Stomach (tissue), 19 donors: ENCODE measurements at places on chromosomes 7 and 10. TPM values are rescaled to one million over a fixed set of nuclear protein-coding genes. Genes with fewer than 3 reads are reported as not detected.

MSS51 gene
- 6.1 TPM for total RNA-seq

ENTPD1 gene
- total RNA-seq = 13.3 TPM

GIMAP5 gene
- total RNA-seq = 21.1 TPM

VGF gene
- total RNA-seq = not detected

MKI67 gene
- 9.6 TPM for total RNA-seq

PWWP2B gene
- 22.9 TPM for total RNA-seq

COBL gene
- total RNA-seq = 8.8 TPM

GBX1 gene
- not detected for total RNA-seq

BLNK gene
- total RNA-seq = 25.2 TPM

ASB13 gene
- 0.89 TPM for total RNA-seq

CREB5 gene
- 1.4 TPM for total RNA-seq

GALNT11 gene
- 331 TPM for total RNA-seq

SMNDC1 gene
- 8.0 TPM for total RNA-seq

PDK4 gene
- total RNA-seq = 83.5 TPM

PTF1A gene
- total RNA-seq = 0.55 TPM

ASB15 gene
- total RNA-seq = not detected

KLLN gene
- total RNA-seq = not detected

IKZF1 gene
- 139 TPM for total RNA-seq

ADCY1 gene
- total RNA-seq = 0.45 TPM

C7orf33 gene
- total RNA-seq = not detected

FGFBP3 gene
- 1.5 TPM for total RNA-seq

TFAM gene
- total RNA-seq = 36.9 TPM

SPAG6 gene
- total RNA-seq = not detected

- no peak for DNase-seq
Observed at GRCh38 chr10:130708465-130709070, 572.4 kb downstream of the GLRX3 start.

DNA sequence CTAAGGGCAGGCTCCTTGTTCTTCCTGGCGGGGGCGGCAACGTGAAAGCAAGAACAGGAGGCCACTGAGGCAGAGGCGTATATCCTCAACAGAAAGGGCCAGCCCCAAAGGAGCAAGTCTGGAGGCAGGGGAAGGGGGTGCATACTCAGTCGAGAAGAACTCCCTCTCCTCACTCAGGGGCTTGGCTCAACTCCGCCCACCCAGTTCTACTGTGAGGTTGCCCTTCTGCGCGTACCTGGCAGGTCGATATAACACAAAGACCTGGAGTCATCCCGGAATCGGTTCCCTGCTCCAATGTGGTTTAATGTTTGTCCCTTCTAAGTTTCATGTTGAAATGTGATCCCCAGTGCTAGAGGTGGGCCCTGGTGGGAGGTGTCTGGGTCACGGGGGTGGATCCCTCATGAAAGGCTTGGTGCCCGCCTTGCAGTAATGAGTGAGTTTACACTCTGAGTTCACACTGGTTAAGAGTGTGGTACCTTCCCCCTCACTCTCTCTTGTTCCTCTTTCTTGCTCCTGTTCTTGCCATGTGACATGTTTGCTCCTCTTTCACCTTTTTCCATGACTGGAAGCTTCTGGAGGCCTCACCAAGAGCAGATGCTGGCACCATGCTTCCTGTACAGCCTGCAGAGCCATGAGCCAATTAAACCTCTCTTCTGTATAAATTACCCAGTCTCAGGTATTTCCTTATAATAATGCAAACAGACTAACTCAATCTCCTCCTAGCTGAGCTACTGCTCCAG, 32.6 kb downstream of the GSDME start:
- DNase-seq = no peak

DNA sequence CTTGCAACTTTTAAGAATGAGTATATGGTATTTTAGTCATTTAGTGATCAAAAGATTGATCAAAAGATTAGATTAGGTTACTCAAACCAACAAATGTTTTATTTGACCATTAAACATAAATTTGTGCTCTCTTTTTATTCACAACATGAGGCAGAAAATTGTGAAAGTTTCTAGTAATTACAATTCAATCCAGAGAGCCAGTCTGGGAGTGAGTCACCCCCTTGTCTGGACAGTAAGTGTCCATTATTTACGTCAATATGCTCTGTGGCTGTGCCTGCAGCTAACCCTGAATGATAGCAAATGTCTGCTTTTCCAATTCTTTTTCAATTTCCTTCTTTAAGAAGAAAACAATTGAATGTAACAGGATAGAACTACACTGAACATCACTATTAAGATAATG, 27.9 kb downstream of the GNG11 start:
- DNase-seq = no peak

DNA sequence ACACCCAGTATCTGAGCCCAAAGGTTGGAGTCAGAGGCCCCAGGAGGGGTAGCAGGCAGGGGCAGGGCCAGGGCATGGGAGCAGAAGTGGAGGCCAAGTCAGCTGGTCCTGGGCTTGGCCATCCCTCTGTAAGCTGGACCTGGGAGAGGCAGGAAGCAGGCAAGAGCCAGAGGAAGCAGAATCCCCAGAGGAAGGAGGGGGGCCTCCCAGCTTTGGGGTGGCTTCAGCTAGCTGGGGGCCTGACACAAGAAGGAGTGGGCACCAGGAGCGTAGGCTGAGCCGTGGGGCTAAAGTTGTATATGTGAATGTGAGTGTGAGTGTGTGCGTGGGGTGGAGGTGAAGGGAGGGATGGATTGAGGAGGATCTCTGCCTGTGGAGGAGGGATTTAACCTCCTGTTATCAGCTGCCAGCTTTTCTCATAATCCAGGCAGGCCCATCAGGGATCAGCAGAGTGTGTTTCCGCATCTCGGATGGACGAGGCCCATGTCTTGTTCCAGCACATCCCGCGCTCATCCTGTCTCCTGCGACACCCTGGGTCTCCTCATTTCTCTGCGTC, 54.0 kb downstream of the NEURL1 start:
- DNase-seq = peak; percentile 24

- no peak for DNase-seq
Observed at GRCh38 chr10:74956555-74957111, 130.2 kb downstream of the KAT6B start.

DNA sequence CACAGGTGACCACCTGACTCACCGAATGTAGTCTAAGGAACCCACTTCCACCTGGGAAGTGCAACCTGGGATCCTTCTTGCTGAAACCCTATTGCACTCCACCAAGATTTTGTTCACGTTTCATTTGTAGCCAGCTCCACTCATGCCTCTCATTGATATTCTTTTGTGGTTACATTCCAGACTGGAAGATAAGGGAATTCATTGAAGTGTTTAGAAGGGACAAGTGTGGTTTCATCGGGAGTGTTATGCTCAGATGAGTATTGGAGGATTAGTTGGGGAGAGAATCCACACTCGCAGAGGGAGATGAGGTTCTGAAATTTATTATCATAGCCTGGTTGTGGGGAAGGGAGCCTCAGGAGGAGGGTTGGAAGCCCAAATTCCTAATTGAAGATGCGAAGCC, 320.4 kb downstream of the KCNMA1 start:
- no peak for DNase-seq

GRCh38 chr7:1810521-1810920, 140.4 kb downstream of the ELFN1 start:
- peak; percentile 12 for DNase-seq

DNA sequence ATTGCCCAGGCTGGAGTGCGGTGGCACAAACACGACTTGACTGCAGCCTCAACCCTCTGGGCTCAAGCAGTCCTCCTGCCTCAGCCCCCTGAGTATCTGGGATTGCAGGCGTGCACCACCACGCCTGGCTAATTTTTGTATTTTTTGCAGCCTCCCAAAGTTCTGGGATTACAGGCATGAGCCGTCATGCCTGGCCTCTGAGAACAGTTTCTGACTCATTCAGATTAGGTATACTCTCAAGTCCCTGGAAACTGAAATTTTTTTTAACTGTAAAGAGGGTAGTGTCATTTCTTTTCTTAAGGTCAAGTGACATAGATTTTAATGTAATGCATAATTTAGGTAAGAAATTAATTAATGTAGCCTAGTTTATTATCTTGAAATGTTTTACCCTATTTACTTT, 104.7 kb downstream of the SEPTIN7 start:
- DNase-seq = no peak

DNA sequence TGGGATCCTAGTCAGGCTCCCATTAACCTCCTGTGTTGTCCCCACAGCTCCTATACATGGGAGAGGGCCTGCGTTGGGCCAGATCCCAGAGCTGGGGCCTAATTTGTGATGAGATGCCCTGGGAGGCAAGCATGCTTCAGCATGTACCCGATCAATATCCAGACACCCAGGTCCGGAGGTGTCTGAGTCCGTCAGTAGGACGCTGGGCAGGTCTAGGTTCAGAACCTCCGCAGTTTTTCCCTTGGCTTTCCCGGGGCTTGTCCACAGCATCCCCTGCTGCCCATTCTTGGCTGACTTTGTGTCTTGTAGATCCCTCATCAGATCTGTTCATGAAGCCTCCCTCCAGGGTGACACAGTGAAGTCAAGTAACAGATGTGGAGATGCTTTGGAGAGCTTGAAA, 32.7 kb upstream of the RBAK start:
- no peak for DNase-seq

- DNase-seq = no peak
Observed at GRCh38 chr10:42976351-42977031, 100.4 kb upstream of the RET start.

DNA sequence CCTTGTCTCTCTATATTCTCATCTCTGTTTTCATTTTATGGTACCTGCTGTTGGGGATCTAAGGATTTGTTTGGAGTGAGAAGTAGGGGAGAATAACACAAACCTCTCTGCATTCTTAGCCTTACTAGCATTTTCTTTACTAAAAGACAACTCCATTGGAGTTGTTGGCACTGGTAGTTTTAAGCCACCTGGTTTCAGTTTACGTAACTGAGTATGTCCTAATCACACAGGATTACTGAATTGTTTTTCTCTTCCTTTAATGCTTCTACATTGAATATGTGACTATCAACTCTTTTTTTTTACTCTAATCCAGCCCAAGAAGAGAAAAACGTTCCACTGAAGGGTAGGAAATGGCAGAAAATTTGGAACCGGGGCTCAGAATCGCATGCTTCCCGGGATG, 30.0 kb upstream of the TRIL start:
- DNase-seq = no peak

- DNase-seq = no peak
Observed at GRCh38 chr10:17128261-17128660, 1.4 kb downstream of the CUBN start.

DNA sequence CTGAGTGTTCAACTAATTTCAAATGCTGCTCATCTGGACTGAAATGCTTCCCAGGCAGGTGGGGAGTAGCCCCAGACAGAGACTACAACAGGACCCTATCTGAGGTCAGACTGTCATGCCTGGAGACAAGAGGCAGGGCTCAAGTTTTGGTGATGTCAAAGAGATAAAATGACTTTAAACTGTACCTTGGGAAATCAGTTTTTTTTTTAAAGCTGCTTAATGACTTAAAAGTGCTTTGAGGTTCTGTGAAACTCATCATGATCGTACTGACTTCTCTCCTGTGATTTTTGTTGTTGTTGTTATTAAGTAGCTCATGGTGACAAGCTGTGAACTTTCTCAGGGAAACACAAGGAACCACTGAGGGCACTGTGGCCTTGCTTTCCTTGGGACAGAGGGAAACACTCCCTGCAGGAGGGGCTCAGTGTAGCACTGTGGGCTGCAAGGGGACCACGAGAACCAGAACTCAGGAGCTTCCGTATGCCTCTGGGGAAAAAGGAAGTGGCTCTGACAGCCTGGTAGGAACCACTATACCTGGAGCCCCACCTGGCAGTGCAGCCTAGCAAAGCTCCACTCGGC, 9.5 kb downstream of the HIPK2 start:
- DNase-seq = no peak

- no peak for DNase-seq
Observed at GRCh38 chr7:155797262-155798250, 14.7 kb downstream of the SHH start.

DNA sequence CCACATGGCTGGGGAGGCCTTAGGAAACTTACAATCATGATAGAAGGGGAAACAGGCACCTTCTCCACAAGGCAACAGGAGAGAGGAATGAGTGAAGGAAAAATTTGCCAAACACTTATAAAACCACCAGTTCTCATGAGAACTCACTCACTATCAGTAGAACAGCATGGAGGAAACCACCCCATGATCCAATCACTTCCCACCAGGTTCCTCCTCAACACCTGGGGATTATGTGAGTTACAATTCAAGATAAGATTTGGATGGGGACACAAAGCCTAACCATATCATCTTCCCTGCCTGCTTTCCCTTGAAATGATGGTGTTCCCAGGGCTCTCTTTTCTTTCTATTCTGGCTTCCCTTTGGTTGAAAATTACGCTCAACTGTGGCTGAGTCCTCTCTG, 262.7 kb upstream of the HABP2 start:
- DNase-seq = no peak

DNA sequence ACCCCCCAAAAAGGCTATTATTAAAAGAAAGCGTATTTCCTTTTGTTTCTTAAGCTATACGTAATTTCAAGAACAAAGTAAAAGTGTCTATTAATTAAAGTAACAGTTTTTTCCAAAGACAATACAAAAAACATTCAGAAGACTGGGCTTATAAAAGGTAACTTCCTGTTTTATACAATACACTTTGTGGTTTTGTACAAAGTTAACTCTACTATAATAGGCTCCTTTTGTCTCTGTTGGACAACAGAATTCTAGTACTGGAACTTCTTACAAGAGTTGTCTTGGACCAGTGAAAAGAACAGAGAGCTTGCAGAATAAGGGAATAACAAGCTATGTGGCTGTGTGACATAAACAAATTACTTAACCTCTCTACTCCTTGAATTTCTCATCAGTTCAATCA, 21.5 kb downstream of the SFMBT2 start:
- DNase-seq = no peak

DNA sequence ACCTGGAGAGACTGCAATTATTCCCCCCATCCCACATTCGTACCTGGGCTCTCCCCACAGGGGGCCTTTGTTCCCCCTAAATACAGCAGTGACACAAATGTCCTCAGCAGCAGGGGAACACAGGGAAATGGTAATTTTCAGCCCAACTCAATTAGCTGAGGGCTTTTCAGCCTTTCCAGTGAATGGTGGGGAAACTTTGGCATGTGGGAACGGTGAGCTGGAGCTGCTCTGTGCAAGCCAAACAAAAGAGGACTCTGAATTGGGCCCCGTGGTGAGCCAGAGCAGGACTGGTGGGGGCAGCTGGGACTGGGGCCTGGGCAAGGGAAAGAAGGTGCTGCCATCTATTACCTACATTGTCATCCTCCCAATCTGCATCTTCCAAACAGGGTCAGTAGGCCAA, 51.0 kb downstream of the FBXW4 start:
- DNase-seq = no peak

- DNase-seq = no peak
Observed at GRCh38 chr10:107141524-107142061, 22.9 kb downstream of the SORCS1 start.

GRCh38 chr10:80104066-80104926, 25.8 kb downstream of the TMEM254 start:
- no peak for DNase-seq

GRCh38 chr10:131514454-131514853, 202.9 kb upstream of the TCERG1L start:
- DNase-seq = peak; percentile 15
